ENCODE measurements at places on chromosomes 4 and X. TPM values are rescaled to one million over a fixed set of nuclear protein-coding genes. Genes with fewer than 3 reads are reported as not detected.

DNA sequence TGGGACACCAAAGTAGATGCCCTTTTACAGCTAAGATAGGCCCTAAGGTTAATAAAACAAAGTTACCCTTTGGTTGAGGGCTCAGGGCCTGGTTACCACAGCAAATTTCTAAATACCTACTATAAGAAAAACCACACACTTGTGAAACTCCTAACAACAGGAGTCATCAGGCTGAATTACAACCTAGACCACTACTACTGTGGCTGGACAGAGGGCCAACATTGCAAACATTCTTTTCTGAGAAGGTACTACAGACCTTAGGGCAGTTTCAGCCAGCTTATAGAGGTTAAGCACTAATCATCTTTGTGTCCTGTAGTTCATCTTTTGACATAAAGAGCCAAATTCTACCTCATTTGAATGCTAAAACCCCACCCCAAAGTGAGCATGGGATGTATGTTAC lies 504.0 kb downstream of the RAPGEF2 start:
- H3K4me1 ChIP-seq, result no peaks in the 10 kb centered on the region
- H3K27me3 ChIP-seq, result no peaks in the 10 kb centered on the region
- DNase-seq, result no peak
- H3K36me3 ChIP-seq, result no peaks in the 10 kb centered on the region

DNA sequence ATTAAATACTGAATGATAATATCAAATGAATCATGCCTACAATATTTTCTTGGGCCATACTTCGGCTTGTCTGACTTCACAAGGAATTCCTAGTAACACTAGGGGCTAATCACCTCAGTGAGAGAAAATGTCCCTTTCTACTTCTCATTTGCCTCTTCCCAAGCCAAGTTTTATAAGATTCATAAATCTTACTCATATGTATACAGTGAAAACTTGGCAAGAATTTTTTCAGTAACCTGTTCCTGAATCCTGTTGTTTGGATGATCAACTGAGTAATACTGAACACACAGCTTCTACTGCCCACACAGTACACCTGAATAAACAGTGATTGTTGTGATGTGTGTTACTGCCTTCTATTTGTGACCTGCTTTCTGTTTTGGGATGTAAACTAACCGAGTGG lies 16.5 kb downstream of the TMPRSS11E start:
- H3K36me3 ChIP-seq, result no peaks in the 10 kb centered on the region
- H3K4me1 ChIP-seq, result no peaks in the 10 kb centered on the region
- H3K27me3 ChIP-seq, result no peaks in the 10 kb centered on the region
- no peak overlapping the region for H3K4me3 ChIP-seq

DNA sequence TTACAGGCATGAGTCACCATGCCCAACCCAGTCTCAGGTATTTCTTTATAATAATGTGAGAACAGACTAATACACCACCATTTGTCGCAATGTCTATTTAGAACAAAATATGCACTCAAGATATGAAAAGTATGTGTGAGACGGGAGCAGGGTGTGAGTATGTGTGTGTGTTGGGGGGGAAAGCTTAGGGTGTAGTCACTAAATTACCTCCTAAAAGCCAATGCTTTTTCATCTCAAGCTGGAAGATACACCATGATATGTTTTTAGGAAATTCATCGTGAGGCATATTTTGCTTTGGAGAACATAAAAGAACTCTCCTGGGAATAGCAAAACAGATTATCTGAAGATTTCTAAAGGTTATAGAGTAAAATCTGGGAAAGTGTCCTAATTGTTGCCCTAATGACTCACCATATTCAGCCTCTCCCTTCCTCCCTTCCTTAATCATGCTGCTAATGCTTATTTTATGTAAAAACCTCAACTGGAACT lies 262.7 kb downstream of the PDHA2 start:
- no peak overlapping the region for H3K4me3 ChIP-seq
- H3K27ac ChIP-seq, result no peak overlapping the region
- H3K27me3 ChIP-seq, result no peaks in the 10 kb centered on the region
- H3K36me3 ChIP-seq, result no peaks in the 10 kb centered on the region

GRCh38 chr4:173517781-173518424 lies 12.1 kb downstream of the HAND2 start:
- H3K27me3 ChIP-seq, result peaks cover 100% of the 10 kb centered on the region
- peaks cover 37% of the 10 kb centered on the region for H3K4me1 ChIP-seq
- DNase-seq, result no peak
- no peak overlapping the region for H3K4me3 ChIP-seq
- no peaks in the 10 kb centered on the region for H3K36me3 ChIP-seq
- H3K27ac ChIP-seq, result no peak overlapping the region

GRCh38 chr4:33989820-33990443 lies 2254.4 kb downstream of the ARAP2 start:
- H3K4me3 ChIP-seq, result no peak overlapping the region
- no peaks in the 10 kb centered on the region for H3K27me3 ChIP-seq
- H3K36me3 ChIP-seq, result no peaks in the 10 kb centered on the region
- DNase-seq, result no peak
- no peak overlapping the region for H3K27ac ChIP-seq

DNA sequence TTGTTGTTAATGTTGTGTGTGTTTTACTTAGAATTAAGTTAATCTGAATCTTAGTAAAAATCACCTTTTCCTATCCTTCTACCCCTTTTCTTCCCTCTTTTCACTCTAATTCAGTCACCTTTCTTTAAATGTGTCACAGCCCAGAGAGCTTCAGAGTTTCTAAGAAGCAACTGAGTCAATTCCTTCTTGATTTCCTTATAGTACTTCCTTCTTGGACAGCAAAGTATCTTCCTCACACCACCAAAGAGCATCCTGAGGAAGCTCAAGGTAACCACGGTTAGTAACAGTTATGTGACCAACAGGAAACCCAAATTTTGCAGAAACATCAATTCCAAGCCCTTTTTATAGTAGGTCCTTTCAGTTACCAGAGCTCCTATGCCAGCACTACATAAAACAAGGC lies 243.2 kb upstream of the BMP3 start:
- no peak overlapping the region for H3K27ac ChIP-seq
- DNase-seq, result no peak
- H3K27me3 ChIP-seq, result no peaks in the 10 kb centered on the region
- H3K4me1 ChIP-seq, result no peaks in the 10 kb centered on the region

GRCh38 chrX:50705042-50705441 lies 109.0 kb downstream of the SHROOM4 start:
- H3K27ac ChIP-seq, result no peak overlapping the region
- peaks cover 8% of the 10 kb centered on the region for H3K4me1 ChIP-seq
- H3K4me3 ChIP-seq, result no peak overlapping the region
- H3K27me3 ChIP-seq, result no peaks in the 10 kb centered on the region
- DNase-seq, result no peak

- H3K27me3 ChIP-seq, result no peaks in the 10 kb centered on the region
- DNase-seq, result no peak
- no peak overlapping the region for H3K27ac ChIP-seq
- no peak overlapping the region for H3K4me3 ChIP-seq
- no peaks in the 10 kb centered on the region for H3K4me1 ChIP-seq
Observed at GRCh38 chrX:54452920-54453319, 12.7 kb downstream of the TSR2 start.

DNA sequence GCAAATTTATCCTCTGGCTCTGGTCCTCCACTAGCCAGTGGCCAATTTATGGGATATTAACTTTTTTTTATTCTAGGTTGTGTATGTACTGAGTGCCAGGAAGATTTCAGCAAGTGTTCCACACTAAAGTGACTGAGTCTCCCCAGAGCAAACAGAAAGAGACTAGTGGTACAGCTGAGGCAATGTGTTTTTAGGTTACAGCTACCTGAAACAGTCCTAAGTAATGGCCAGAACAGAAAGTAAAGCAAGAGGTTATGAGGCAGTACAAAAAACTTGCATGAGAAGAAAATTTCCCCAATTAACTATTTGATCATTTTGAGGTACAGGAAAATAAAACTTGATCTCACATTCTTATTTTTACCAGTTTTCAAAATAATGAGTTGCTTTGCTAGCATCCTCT lies 31.2 kb downstream of the PRDM8 start:
- no peak overlapping the region for H3K27ac ChIP-seq
- H3K36me3 ChIP-seq, result no peaks in the 10 kb centered on the region
- no peak for DNase-seq

The LPAR4 gene
- total RNA-seq, result 0.18 TPM

The CHIC1 gene
- 6.5 TPM for total RNA-seq

The SOX3 gene
- total RNA-seq, result not detected

The CYSLTR1 gene
- total RNA-seq, result 10.5 TPM

The CLDN22 gene
- not detected for total RNA-seq
